ENCODE measurements at places on chromosomes 5 and 9. TPM values are rescaled to one million over a fixed set of nuclear protein-coding genes. Genes with fewer than 3 reads are reported as not detected.
A peak's percentile ranks its signal among the peaks of the same experiment; 100 is the strongest.

The MEF2C gene
- total RNA-seq: 2.6 TPM

The HRH2 gene
- total RNA-seq: 1.2 TPM

The DDX46 gene
- total RNA-seq: 72.3 TPM

The AHRR gene
- total RNA-seq: 0.69 TPM

The ZBTB26 gene
- total RNA-seq: 15.4 TPM

The PCDHA3 gene
- 2.4 TPM for total RNA-seq

The SPATA31E1 gene
- total RNA-seq: not detected

The LCN1 gene
- not detected for total RNA-seq

The MLANA gene
- total RNA-seq: not detected

The C5orf34 gene
- total RNA-seq: 4.8 TPM

The CARTPT gene
- total RNA-seq: not detected

- no peaks in the 10 kb centered on the region for H3K27me3 ChIP-seq
- no peak overlapping the region for H3K27ac ChIP-seq
- no peak for DNase-seq
- no peak overlapping the region for H3K4me3 ChIP-seq
Measured at GRCh38 chr9:112833081-112833480, 57.6 kb downstream of the SLC46A2 start.

DNA sequence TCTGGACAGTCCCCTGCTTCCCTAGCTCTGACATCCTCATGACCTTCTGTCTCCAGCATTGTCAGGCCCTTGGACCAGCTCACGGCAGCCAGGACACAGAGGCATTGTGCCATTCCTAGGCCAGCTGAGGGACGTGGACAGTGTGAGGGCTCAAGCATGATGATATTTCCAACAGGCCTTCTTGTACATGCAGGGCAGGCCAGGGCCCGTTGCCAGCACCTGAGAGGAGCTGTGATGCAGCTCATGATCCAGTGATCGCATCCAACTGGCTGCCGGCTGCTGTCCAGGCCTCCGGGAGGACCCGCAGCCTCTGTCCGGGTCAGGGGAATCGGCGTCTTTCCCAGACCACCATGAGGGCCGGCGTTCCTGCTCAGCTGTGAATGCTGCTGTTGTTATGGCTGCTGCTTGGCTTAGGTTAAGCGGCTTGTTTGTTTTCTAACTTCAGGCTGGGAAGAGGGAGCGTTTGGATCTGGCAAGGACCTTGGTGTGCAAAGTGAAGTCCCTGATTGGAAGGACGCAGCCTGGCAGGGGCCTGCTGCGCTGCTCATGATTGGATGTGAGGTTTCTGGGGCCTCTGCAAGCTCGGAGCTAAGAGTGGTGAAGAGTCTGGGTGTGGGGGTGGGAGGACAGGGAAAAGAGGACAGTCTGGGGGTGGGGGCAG, 53.8 kb downstream of the PDZD2 start:
- no peaks in the 10 kb centered on the region for H3K4me1 ChIP-seq
- no peaks in the 10 kb centered on the region for H3K27me3 ChIP-seq
- H3K4me3 ChIP-seq: no peak overlapping the region
- DNase-seq: no peak
- no peak overlapping the region for H3K27ac ChIP-seq
- H3K36me3 ChIP-seq: peaks cover 1% of the 10 kb centered on the region

GRCh38 chr5:95817430-95817829, 5.1 kb downstream of the GLRX start:
- H3K4me1 ChIP-seq: peaks cover 13% of the 10 kb centered on the region
- no peak overlapping the region for H3K27ac ChIP-seq
- H3K36me3 ChIP-seq: peaks cover 5% of the 10 kb centered on the region

DNA sequence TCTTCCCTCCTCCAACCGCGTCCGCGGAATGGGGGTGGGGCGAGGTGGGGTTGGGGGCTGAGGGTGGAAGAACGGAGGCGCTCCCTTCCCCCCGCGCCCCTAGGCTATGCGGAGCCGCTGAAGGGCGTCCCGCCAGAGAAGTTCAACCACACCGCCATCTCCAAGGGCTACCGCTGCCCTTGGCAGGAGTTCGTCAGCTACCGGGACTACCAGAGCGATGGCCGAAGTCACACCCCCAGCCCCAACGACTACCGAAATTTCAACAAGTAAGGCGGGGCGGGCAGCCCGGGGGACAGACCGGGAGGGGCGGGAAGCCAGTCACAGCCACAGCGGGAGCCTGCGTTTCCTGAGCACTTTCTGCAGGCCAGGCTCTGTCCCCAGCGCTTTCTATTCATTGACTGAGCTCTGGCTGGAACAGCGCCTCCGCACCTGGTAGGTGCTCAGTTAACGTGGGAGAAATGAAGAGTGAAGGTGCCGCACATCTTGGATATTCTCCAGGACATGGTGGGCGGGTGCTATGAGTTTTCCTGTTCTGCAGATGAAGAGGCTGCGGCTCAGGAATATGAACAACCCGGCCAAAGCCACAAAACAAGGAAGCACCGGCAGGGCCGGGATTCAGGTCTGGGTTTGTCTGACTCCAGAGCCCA, 11.3 kb downstream of the MYOZ3 start:
- H3K4me3 ChIP-seq: peak overlapping the region; percentile 73
- H3K27ac ChIP-seq: no peak overlapping the region
- H3K4me1 ChIP-seq: no peaks in the 10 kb centered on the region
- H3K36me3 ChIP-seq: no peaks in the 10 kb centered on the region

GRCh38 chr5:54872810-54873209, 112.6 kb downstream of the ESM1 start:
- no peaks in the 10 kb centered on the region for H3K27me3 ChIP-seq
- DNase-seq: no peak
- H3K36me3 ChIP-seq: no peaks in the 10 kb centered on the region

- no peaks in the 10 kb centered on the region for H3K36me3 ChIP-seq
- no peaks in the 10 kb centered on the region for H3K4me1 ChIP-seq
- no peak for DNase-seq
- H3K4me3 ChIP-seq: no peak overlapping the region
- H3K27ac ChIP-seq: no peak overlapping the region
Measured at GRCh38 chr9:19018201-19018600, 14.8 kb downstream of the SAXO1 start.

GRCh38 chr5:158807-159447, 32.4 kb upstream of the LRRC14B start:
- H3K27me3 ChIP-seq: no peaks in the 10 kb centered on the region
- no peaks in the 10 kb centered on the region for H3K4me1 ChIP-seq
- peaks cover 36% of the 10 kb centered on the region for H3K36me3 ChIP-seq
- DNase-seq: no peak
- peak overlapping the region; percentile 29 for H3K27ac ChIP-seq

DNA sequence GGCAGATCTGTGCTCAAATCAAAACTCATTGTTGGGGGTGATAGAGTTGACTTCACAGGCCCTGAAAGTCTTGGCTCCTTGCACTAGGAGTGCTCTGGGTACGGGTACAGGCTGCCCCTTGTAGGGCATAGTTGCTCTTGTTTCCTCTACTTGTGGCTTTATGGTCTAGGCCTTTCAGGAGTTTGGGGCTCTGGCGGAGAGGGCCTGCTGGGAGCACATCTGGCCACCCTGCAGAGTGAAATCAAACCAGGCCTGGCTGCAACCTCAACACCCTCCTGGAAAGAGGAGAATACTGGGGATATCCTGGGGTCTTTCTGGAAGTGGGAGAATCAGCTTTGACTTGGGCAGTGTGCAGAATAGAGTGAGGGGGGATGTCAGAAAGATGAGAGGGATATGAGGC, 1.5 kb downstream of the TGFBI start:
- H3K4me3 ChIP-seq: no peak overlapping the region
- H3K4me1 ChIP-seq: peaks cover 2% of the 10 kb centered on the region
- H3K27me3 ChIP-seq: peaks cover 84% of the 10 kb centered on the region

GRCh38 chr5:88374391-88374790, 105.7 kb upstream of the TMEM161B start:
- H3K36me3 ChIP-seq: no peaks in the 10 kb centered on the region
- H3K4me3 ChIP-seq: no peak overlapping the region
- no peak for DNase-seq
- no peaks in the 10 kb centered on the region for H3K4me1 ChIP-seq
- no peak overlapping the region for H3K27ac ChIP-seq
- peaks cover 44% of the 10 kb centered on the region for H3K27me3 ChIP-seq

- no peaks in the 10 kb centered on the region for H3K27me3 ChIP-seq
- DNase-seq: no peak
- no peak overlapping the region for H3K27ac ChIP-seq
- peaks cover 15% of the 10 kb centered on the region for H3K4me1 ChIP-seq
- peaks cover 3% of the 10 kb centered on the region for H3K36me3 ChIP-seq
- H3K4me3 ChIP-seq: no peak overlapping the region
Measured at GRCh38 chr5:113223831-113224604, 210.8 kb downstream of the TSSK1B start.

DNA sequence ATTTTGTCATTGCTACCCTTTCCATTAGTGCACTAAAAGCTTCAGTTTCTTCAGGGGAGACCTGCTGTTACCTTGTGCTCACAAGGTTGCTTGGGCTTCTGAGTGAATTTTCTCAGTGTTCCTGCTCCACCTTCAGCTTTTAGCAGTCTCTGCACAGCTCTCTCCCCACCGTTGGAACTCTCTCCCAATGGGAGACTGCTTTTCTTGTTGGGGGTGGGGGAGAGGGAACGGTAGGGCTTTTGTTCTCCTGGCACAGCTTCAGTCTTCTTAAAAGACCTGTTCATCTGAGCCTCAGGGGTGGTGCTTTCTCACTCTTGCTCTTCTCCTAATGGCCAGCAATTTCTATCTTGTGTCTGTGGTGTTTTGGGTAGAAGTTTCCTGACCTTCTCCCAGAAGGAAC, 915.7 kb downstream of the EFNA5 start:
- H3K27me3 ChIP-seq: no peaks in the 10 kb centered on the region
- no peak for DNase-seq
- H3K4me3 ChIP-seq: no peak overlapping the region

GRCh38 chr5:72860499-72860898, 44.0 kb downstream of the TNPO1 start:
- no peaks in the 10 kb centered on the region for H3K27me3 ChIP-seq
- no peak overlapping the region for H3K4me3 ChIP-seq
- DNase-seq: no peak
- peaks cover 31% of the 10 kb centered on the region for H3K36me3 ChIP-seq

DNA sequence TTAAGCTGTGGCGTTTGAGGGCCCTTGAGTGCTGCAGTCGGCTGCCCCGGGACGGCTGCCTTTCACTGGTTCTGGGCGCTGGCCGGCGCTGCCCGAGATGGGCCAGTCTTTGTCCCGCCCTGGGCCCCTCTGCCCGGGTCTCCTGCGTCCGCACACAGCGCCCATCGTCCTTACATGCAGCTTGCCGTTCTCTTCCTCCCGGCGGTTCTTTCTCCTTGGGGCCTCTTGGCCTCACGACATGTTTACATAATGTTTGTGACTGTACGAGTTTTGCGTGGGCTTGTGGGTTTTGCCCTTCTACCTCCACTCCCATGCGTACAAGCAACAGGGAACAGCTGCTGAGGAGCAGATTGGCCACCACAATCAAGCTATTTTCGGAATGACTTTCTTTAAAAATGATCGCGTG, 618 bp downstream of the TNPO1 start:
- peak overlapping the region; percentile 99 for H3K4me3 ChIP-seq
- DNase-seq: no peak
- peaks cover 1% of the 10 kb centered on the region for H3K36me3 ChIP-seq
- H3K27me3 ChIP-seq: no peaks in the 10 kb centered on the region

GRCh38 chr9:94002316-94003140, 47.4 kb upstream of the BARX1 start:
- no peak overlapping the region for H3K4me3 ChIP-seq
- peaks cover 12% of the 10 kb centered on the region for H3K27me3 ChIP-seq
- no peak overlapping the region for H3K27ac ChIP-seq
- DNase-seq: peak; percentile 30

- no peaks in the 10 kb centered on the region for H3K27me3 ChIP-seq
- H3K4me3 ChIP-seq: no peak overlapping the region
- H3K4me1 ChIP-seq: no peaks in the 10 kb centered on the region
- H3K27ac ChIP-seq: no peak overlapping the region
- no peak for DNase-seq
- H3K36me3 ChIP-seq: no peaks in the 10 kb centered on the region
Measured at GRCh38 chr5:7728076-7728475, 122.9 kb downstream of the CFAP90 start.

Measured in progenitor cell of endocrine pancreas (in vitro differentiated cells).